NCI-H69 (cell line): ENCODE measurements at places on chromosomes 4 and X.
A peak's percentile ranks its signal among the peaks of the same experiment; 100 is the strongest.

DNA sequence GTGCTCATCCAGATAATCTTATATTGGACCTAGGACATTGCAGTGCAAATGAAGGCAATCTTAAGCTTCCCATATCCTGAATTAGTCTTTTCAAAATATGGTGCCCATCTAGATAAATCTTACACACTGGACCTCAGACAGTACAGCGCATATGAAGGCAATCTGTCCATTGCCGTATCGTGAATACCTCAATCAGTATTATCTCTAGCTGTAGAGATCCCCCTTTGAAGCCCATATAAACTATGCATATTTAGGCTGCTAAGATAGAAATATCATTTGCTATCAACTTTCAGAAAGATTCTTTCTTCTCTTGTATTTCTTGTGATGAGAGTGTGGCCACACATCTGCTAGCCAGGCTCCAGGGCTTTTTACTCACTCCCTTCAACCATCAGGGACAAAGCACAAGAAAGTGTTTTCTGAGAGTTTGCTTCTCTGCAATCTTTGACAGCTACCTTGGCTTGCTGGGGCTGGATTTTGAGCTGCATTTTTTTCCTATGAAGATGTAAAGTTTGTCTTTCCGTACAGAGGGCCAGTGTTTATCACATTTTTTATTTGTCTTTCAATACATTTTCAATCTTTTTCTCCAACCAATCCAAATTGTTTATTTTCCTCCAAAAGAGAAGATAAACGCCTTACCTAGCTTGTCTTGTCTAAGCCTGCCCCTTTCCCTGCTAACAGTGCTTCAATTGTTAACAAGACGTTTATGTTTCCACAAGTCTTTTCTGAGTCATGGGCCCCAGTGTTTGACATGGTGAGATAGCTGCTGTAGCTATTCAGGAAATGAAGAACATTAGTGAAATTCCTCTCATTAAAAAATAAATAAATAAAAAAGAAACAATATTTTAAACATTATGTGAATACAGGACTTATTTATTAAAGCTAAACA lies 57.6 kb upstream of the FAT1 start:
- no peak for DNase-seq

GRCh38 chr4:53921856-53922255 lies 142.5 kb downstream of the CHIC2 start:
- DNase-seq, result no peak

DNA sequence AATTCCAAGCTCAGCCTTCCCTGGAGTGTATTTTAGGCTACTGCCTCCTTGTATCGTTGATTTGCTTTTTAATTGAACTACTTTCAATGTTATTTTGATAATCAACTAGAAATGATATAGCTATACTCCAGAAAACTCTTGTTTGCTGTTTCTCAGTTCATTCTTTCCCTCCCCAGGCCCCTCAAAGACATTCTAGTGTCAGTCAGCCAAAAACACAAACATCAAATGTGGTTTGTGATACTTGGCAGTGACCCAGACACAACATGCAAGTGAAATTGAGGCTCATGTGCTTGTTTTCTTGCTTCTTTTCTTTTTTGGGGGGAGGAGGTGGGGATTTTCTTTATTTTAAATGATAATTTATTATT lies 7.6 kb downstream of the FAT4 start:
- DNase-seq, result no peak

- no peak for DNase-seq
Measured at GRCh38 chrX:154121961-154122360, 22.1 kb upstream of the OPN1LW start.

- DNase-seq, result no peak
Measured at GRCh38 chrX:129659141-129659540, 4.4 kb upstream of the APLN start.

DNA sequence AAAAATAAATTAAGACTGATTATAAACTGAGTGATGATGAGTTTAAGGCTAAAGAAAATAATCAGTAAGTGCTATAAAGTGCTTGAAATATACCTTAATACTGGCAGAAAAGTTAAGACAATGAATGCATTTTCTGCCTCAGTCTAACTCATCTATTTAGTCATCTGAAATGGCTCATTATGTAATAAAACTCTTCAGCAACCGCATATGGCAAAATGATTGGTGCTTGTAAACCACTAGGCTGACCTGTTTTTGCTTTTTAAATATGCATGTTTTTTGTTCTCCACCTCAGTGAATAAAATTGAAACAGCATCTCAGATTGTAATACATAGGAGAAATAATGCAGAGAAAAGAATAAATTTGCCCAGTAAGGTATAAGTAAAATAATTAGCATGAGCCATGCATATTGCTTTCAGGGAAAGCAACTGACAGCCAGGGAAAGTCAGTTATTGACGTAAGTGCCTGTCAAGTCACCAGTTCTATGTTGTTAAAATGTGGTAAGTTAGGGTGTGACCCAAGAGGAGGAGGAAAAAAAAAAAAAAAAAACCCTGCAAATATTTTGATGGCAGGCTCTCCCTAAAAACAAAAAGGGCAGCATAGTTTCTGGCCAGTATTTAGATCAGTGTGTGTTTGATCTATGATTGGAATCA lies 167.5 kb downstream of the PALLD start:
- no peak for DNase-seq

DNA sequence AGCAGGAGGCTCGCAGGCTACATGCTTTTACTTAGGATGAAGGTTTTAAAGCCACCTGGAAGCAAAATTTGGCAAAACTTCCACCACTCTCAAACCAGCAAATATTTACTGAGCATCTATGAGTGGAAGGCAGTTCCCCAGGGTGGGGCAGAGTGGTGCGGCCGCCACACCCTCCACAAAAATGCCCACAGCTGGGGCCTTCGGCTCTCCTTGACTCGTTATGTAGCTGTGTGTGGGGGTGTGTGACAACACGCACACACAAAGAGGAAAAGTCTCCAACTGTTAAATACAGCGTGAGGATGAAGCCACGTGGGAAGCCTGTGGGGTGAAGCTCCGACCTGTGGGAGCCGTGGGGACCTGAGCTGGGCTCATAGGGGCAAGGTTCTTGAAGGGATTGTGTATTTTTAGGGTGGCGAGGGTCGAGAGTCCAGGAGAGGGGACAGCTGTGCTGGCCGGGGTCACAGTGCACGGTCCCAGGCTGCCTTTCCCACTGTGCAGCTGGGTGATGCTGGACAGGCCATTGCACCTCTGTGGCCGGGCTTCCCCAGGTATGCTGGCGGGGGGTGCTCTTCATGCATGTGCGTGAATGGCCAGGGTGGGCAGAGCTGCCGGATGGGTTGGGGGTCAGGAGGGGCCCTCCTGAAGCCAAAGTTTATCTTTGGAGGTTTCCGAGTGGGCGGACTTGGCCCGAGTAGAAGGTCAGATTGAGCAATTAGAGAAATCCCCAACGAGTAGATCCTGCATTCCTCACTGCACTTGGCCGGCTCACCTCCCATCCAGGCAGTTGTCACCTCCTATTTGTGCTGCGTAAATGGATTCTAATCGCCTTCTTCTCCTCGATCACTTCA lies 25.4 kb downstream of the SORCS2 start:
- DNase-seq, result no peak

- DNase-seq, result no peak
Measured at GRCh38 chr4:54073271-54073880, 9.0 kb upstream of the CHIC2 start.

DNA sequence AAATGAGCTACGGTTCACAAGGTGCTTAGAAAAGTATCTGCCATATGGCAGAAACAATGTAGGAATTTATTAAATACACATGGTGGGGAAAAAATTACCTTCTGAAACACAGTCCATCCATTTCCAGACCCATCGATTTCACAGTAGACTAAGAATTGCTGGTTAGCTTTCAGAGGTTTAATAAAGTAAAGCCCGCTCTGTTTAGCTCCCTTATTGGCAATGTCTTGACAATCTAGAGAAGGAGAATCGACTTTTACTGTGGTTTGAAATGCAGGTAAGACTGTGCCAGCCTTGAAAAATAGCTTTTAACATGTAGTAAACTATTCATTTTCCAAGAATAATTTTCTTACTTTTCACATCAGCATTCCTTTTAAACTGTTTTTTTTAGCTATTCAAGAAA lies 2.9 kb downstream of the FGG start:
- DNase-seq, result no peak

DNA sequence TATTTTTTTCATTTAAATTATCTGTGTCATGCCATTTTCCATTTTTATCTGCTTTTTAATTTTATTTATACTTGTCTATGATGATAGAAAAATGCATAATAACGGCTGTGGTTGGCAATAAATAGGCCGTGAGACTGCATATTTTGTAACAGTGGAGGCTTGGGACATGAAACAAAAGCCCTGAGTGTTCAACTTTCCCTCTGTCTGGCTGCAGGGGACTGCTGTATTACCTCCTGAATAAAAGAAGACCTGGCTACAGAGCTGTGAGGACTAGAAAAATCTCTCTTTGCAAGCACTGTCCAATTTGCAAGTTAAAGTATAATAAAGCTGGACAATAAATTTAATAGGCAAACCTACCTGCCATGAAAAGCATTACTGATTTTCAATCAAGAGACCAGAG lies 82.1 kb downstream of the MAGEB10 start:
- no peak for DNase-seq

DNA sequence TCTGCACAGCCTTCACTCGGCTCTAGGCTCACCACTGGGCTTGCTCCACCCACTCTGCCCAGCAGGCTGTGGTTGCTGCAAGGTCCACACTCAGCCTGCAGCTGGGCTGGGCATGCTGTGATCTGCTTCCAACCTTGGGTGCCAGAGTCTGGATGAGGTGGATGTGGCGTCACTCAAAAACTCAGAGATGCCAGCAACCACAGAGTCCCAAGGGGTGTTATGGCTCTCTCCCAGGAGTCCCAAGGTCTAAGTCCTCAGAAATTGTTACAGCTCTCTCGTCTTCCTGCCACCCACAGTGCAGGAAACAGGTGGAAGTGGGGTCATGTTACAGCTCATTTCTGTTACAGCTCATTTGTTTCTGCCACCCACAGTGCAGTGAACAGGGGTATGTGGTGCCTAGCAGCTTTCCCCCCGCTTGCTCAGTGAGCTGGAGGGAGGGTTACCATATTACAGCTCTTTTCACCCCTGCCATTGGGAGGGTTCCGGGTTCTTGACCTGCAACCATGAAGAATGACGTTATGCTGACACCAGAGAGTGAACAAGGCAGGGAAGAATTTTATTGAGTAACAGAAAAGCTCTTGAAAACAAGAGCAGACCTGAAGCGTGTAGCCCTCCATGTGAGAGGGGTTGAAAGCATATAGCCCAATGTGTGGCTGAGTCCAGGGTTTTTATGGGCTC lies 893.9 kb downstream of the PCDH7 start:
- peak; percentile 31 for DNase-seq

GRCh38 chr4:58936436-58936835 lies 1826.3 kb upstream of the IGFBP7 start:
- DNase-seq, result no peak

DNA sequence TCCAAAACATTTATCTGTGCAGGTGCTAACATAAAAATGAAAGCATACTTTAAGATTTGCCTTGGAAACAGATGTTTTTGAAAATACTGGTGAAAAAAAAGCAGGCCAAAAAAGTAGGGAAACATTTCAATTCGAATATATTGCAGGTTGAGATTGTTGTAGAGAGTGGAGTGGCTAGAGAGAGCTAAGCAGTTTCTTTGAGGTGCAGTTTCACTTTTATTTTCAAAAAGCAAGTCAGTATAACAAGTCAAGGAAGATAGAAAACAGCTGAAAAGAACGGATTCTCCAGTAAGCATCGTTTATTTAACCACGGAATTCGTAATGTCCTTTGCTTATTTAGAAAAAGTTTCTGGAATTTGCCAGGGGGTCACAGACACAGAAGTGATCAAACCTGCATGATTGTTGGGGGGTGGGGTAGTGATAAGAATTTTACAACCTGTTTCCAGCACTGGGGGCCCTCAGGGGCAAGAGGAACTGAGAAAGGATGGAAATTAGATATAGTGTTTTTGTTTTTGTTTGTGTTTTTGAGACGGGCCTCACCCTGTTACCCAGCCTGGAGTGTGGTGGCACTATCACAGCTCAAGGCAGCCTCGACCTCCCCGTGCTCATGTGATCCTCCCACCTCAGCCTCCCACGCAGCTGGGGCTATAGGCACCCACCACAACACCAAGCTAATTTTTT lies 175.0 kb downstream of the TENM3 start:
- no peak for DNase-seq

DNA sequence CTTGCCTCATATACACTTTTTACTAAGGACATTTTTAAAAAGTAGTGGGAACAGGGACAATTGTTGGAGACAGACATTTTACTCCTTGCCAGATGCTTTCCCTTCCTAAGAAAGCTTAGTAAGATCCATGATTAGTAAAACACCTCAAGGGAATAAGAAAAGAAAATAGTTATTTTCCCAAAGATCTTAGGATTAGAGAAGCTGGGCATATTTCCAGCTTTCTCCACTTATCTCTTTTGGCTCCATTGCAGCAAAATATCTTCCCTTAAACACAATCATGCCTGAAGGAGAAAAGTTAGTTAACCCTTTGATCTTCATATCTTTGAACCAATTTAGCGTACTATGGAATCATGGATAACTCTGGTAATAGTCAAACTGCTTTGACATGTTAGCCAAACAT lies 257.9 kb downstream of the PCDH18 start:
- no peak for DNase-seq

GRCh38 chr4:84574069-84574720 lies 8.7 kb upstream of the CDS1 start:
- DNase-seq, result no peak

DNA sequence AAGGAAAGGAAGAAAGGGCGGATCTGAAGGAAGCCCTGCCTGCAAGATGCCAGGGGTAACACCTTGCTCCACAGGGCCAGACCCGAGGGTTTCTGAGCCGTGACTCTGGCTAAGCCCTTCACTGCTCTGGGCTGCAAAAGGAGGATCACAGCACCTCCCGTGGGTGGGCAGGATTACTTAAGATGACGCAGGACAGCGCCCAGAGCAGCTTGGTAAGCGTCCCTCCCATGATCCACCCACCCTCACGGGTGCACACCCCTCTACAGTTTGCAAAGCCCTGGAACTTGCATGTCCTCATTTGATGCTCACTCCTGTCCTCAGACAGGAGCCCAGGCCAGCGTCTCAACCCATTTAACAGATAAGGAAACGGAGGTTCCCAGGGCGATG lies 64.9 kb downstream of the CRMP1 start:
- no peak for DNase-seq

- peak; percentile 19 for DNase-seq
Measured at GRCh38 chrX:149950681-149951080, 12.4 kb upstream of the EOLA2 start.

DNA sequence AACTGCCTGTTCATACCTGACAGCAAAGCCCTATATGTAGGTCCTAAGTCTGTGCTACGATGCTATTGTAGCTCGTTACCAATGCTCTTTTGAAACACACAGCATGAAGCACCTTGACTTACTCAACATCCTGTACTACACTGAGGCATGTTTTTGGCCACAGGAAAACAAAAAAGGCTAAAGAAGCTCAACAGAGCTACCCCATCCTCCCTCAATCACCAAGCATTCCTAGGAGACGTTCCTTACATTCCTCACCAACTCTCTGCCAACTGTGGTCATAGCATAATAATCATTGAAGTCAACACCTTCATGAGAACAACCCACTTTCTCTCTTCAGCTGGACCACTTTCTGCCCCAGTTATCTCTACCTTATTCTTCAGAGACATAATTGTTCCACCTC lies 73.7 kb upstream of the SLC25A43 start:
- DNase-seq, result no peak
